ENCODE measurements at places on chromosomes 7 and 10.

DNA sequence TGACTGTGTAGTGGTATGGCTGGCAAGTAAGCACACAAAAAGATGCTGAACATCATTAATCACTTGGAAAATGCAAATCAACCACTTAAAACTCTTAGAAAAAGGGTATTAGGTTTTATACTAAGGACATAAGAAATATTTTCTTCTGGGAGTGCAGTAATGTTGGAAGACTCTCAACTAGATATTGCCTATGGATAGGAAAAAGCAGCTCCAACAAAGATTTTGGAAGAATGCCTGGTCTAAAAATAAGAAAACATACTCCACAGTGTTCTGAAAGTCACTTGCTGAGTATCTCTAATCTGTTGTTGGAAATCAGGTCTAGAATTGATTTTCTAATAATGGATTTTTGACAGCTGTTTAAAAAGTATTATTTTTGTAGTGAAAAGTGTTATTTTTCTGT, 50.8 kb upstream of the PHYHIPL start:
- DNase-seq, result no peak

DNA sequence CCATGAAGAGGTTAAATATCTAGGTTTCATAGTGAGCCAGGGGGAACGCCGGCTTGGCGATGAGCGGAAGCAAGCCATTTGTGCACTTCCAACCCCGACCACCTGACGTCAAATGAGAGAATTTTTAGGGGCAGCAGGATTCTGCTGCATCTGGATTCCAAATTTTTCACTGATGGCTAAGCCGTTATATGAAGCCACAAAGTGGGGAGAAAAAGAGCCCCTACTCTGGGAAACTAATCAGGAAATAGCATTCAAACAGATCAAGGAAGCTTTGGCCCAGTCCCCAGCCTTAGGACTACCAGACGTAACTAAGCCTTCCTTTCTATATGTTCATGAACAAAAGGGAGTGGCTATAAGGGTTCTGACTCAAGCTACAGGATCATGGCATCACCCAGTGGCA, 12.9 kb upstream of the ADCK2 start:
- DNase-seq, result peak; percentile 12

DNA sequence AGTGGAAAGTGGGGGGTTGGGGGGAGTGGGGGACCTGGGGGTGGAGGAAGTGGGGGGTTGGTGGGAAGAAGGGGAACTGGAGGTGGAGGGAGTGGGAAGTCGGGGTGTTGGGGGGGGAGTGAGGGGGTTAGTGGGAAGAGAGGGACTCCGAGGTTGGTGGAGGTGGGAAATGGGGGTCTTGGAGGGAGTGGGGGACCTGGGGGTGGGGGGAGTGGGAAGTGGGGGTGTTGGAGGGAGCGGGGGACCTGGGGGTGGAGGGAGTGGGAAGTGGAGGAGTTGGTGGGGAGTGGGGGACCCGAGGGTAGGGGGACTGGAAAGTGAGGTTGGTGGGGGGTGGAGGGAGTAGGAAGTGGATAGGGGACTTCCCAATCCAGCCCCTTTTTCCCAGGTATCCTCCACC, 906 bp upstream of the MMD2 start:
- no peak for DNase-seq

DNA sequence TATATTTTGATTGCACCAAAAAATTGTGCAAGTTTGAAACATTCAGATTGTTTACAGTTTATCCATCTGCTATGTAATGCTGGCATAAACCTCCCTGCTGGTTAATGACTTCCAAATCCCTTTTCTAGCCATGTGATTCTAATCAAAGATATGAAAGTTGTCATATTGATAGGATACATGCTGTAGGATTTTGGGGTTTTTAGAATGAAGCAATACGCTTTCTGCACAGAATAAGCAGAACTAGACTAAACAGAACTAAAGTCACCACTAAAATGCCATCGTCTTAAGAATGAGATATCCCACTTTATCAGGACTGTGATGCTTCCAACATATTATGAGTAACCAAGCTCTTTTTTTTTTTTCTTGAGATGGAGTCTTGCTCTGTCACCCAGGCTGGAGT, 856 bp downstream of the SSMEM1 start:
- no peak for DNase-seq

DNA sequence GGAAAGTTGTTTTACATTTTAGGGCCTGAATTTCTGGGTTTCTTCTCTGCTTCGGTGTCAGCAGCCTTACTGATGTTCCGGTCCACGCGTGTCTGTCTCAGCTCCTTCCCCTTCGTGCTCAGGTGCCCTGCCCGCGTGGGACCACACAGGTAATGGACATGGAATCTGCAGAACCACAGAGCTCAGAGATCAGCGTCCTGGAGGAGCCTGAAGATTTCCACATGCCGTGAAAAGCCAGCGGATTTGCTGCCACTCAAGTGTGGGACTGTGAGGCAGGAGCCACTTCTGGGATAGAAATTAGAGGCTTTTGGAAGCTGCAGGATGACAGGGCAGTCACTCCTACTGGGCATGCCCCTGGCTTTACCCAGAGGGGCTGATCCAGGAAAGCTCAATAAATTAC, 666.1 kb upstream of the FOXK1 start:
- DNase-seq, result no peak

DNA sequence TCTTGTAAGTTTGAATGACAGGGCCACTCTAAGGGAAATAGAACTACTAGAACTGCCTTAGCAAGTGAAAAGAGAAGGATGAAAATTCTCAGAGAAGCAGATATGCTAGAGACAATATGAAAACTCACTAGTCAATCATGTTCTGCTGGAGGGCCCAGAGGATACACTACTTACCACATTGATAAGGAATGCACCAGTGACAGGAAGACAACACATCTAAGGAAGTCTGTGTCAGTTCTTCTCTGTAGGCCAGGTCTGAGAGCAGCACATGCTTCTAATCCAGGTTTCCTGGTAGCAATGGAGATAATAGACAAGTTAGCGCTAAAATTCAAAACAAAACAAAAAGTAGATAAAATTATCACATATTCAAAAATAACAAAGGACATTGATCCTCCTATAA, 235.2 kb upstream of the AKR1E2 start:
- no peak for DNase-seq

DNA sequence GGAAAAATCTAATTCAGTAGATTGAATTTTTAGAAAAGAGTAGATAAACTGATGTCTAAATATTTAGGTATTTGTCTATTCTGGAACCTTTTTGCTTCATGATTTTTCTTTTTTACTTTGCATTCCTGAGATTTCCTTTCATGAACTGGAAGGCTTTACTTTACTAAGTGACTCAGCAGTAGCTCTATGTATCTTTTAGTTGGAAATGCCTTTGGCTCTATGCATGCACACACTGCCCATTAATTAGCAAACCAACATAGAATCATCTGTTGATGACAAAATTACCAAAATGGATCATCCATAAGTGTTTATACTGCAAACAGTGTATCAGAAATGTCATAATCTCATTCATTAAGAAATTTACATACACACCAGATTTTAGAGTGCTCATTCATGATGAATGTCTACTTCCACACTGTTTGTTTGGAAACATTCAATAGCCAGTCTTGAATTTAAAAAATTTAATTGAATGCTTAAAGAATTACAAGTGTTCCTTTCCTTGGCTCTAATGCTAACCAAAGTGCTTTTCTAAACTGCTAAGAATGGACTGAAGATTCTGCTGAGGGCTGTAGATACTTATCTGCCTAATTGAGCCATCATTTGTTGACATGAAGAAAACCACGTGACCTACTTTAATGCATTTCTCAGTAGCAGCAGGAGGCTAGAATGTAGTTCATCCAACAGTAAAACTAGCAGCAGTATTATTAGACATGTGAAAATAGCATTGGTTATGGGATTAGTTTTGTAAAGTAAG, 282.0 kb downstream of the ADK start:
- peak; percentile 76 for DNase-seq

DNA sequence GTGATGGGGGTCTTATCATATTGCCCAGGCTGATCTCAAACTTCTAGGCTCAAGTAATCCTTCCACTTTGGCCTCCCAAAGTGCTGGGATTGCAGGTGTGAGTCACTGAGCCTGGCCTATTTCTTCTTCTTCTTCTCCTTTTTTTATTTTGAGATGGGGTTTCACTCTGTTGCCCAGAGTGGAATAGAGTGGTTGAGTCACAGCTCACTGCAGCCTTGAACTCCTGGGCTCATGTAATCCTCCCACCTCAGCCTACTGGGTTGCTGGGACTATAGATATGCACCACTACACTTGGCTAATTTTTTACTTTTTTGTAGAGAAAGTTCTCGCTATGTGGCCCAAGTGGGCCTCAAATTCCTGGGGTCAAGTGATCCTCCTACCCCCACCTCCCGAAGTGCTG, 124.3 kb downstream of the SKIDA1 start:
- DNase-seq, result peak; percentile 14

- no peak for DNase-seq
Measured at GRCh38 chr7:128347647-128348097, 4.0 kb upstream of the RBM28 start.

DNA sequence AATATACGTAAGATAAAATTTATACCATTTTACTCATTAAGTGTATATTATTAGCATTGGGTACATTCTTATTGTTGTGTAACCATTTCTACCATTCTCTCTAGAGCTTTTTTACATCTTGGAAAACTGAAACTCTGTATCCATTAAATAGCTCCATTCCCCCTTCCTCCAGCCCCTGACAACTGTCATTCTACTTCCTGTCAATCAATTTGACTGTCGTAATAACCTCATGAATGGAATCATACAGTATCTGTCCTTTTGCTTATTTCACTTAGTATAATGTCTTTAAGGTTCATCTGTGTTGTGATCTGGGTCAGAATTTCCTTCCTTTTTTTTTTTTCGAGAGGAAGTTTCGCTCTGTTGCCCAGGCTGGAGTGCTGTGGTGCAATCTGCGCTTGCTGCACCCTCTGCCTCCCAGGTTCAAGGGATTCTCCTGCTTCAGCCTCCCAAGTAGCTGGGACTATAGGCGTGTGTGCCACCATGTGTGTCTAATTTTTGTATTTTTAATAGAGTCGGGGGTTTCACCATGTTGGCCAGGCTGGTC, 15.6 kb downstream of the ZRANB1 start:
- no peak for DNase-seq

DNA sequence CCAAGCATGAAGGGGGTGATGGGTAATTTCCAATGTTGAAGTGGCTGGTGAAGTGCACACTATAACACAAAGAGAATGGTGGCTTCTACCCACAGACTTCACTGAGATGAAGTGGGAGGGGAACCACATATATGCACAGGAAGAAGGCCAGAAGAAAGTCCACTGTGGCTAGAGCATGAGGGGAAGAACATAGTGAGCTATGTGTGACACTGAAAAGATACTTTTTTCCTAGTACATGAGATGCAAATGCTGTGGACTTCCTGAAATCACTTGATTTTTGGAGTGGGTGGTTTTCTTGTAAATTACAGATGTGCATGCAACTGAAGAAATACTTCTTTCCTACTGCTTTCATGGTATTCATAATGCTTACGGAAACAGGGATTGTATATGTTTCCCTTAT, 115.6 kb upstream of the PHYHIPL start:
- no peak for DNase-seq

DNA sequence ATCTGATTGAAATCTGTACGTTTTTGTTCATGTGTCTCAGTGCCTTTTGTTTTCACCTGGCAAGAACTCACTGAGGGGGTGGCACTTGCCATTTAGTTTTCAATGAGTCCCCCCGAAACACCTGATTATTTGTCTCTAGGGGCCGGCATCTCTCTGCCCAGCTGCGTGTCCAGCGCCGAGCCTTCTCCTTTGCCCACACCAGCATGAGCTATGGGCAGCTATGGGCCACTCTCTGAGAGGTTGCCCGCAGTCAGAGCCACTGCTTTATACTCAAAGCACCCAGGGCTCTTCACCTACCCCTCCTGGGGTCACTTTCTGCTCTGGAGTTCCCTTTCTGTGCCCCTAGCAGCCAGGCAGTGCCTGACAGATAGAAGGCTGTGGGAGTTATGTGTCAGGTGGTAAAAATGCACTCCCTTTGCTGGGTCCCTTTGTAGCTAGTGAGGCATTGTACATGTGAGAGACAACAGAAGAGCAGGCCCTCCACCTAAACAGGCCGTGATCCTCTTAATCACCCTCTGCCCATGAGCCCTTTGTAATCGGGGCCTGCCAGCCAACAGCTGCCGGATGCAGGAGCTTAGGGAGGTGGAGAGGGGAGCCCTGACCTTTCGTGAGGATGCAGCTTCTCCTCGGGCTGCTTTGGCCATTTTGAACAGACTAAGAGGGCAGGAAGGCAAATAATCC, 133.1 kb upstream of the NPS start:
- DNase-seq, result no peak

- no peak for DNase-seq
Measured at GRCh38 chr7:148782757-148783456, 84.2 kb downstream of the CUL1 start.

- no peak for DNase-seq
Measured at GRCh38 chr7:33905389-33906032, at the start of gene BMPER. BMPER (plus strand) TSS chr7:33905539; CDS start chr7:33905614, 75 bp downstream.

GRCh38 chr7:85018498-85018897, 168.4 kb downstream of the SEMA3D start:
- DNase-seq, result no peak

- no peak for DNase-seq
Measured at GRCh38 chr7:115827305-115828045, 203.1 kb downstream of the TFEC start.

DNA sequence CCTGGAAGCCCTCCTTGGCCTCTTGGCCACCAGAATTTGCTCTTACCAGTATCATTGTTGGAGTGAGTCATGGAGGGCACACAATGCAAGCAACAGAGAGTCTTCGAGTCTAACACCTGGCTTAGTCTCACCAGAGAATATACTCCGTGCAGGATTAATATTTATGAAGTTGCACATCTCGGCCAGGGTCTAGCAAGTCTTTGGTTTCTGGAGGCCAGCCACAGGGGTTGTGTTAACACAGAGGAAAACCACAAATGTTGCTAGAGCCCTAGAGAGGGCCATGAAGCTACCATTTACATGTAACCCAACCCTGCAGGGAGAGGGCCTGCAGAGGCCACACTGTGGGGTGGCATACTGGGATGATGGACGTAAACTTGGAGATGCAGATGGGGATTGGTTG, 71.8 kb downstream of the MTPN start:
- no peak for DNase-seq

GRCh38 chr7:69104023-69104422, 494.3 kb upstream of the AUTS2 start:
- no peak for DNase-seq
